T-helper 9 cell (primary cell): ENCODE measurements at places on chromosomes 1 and 21.
A peak's percentile ranks its signal among the peaks of the same experiment; 100 is the strongest.

- no peak for DNase-seq
Observed at GRCh38 chr1:184405094-184405800, 18.4 kb downstream of the C1orf21 start.

- DNase-seq = peak; percentile 83
Observed at GRCh38 chr1:20493839-20494608, 8.0 kb upstream of the CAMK2N1 start.

- no peak for DNase-seq
Observed at GRCh38 chr1:189939967-189940366, 537.7 kb downstream of the BRINP3 start.

DNA sequence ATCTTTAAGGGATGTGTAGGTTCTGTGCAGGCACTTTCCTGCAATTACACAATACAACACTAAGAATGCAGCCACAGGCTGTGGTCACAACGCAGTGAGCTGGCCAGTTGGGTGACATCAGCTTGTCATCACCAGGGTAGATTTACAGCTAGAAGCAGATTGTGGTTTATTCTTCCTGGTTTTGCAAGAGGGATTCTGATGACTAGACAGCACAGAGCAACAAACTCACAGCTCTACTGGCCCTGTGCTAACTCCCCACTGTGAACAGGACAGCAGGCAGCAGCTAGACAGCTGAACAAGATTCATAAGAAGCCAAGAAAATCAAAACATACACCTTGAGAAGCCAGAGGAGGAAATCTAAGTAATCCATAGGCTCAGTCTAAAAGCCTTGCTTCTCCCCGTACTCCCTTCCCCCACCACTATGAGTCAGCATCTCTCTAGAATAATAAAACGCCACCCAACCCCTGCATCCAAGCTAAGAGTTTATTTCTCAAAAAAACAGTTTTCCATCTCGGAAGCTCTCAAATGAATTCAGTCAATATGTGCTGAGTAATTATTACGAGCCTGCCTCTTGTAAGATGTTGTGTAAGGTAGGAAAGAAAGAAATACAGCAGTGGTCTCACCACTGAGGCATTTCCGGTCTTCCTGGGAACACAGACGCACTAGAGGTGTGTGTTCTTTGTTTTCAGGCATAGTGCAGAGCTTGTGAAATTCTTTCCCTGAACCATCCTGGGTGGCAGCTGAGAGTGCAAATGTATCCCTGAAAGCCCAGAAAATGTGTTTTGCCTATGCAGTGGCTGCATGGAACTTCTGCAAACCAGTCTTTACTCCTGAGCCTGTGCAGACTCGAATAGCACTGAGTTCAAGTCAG lies 162.8 kb downstream of the NTPCR start:
- DNase-seq = no peak

- DNase-seq = no peak
Observed at GRCh38 chr1:70583522-70583921, 172.5 kb downstream of the CTH start.

DNA sequence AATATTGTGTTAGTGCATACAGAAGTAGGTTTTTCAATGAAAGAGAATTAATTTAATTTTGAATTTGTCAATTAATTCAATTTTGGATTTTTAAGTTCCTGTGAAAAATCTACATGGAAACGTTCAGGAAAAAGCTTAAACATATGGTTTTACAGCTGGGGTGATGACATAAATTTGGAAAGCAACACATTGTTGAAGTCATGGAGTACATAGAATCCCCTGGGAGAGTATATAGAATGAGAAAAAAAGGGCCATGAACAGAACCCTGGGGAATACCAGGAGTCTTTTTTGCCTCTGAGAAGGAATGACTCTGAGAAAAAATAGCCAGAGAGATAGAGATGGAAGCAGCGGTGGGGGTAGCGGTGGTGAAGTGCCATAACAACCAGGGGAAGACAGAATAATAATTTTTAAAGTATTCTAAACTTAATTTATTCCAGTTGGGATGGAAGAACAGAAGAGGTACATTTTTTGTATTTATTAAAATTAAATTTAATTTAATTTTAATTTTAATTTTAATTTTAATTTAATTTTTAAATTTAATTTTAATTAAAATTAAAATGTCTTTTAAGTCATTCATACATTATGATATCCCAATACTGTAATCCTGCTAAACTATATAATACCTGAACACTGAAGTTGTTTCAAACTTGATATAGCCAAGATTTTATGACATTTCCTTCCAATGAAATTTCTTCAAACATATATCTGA lies 48.9 kb downstream of the NME7 start:
- DNase-seq = no peak

- DNase-seq = no peak
Observed at GRCh38 chr1:14786109-14786675, 187.7 kb downstream of the KAZN start.

GRCh38 chr1:165960136-165960535 lies 132.7 kb downstream of the UCK2 start:
- DNase-seq = no peak

DNA sequence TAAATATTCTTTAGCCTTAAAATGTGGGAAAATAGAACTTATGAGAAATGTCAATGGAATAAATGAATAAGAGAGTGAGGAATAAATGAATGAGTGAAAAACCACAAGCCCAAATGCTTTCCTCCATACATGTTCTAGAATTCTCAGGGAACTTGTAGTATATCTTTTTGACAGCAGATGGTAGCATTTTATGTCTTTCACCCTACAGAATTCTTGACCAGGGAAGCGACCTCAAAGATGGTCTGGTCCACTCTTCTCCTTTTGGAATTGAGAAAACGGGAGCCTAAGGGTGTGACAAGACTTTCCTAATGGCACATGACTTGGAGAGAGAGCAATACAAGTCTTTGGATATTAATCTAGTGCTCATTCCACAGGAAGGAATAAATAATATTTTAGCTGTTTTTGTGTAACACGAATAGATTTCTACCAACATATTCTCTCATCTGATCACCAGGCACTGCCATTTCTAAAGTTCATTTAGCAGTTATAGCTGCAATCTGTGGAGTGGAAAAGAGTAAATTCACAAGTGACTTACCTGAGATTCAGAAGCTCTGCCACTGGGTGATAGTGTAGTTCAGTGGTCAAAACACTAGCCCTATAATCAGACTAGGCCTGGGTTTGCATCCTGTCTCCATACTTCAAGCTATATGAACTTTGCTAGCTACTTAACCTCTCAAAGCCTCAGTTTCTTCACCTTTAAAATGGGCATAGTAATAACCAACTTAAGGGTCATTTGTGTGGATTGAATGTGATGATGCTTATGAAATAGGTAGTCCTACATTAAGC lies 15.0 kb upstream of the F5 start:
- DNase-seq = no peak

DNA sequence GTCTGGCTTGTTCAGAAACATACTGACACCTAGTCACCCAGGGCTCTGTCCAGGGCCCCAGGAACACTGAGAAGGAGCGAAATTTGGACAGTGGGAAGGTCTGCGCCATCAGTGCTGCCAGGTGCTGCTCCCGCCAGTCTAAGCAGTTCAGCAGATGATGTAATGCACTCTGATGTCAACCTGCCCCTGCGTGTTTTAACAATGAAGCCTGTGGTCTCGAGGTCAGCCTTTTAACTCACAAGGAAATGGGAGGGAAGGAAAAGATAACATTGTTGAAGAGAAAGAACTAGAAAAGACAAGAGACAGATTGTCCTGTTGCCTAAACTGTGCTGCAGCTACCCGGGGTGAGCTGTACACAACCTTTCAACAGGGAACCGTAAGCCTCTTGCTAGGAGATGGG lies 126.6 kb upstream of the IFFO2 start:
- no peak for DNase-seq

DNA sequence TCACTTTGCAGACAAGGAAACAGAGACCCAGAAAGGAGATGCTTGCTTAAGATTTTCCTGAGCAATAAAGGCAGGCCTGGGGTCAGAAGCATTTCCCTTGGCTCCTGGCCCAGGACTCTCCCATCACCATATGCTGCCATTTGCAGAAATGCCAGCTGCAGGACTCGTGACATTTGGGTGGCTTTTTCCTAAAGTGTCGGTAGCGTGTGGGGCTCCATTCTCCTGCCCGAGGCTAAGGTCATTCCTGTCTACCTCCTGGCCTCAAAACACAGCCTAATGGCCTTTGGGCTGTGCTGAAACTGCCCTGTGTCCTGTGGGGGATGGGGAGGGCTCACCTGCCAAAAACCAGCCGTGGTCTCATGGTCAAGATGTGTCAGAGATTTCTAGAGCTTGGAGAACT lies 216.1 kb upstream of the EDN2 start:
- DNase-seq = no peak

DNA sequence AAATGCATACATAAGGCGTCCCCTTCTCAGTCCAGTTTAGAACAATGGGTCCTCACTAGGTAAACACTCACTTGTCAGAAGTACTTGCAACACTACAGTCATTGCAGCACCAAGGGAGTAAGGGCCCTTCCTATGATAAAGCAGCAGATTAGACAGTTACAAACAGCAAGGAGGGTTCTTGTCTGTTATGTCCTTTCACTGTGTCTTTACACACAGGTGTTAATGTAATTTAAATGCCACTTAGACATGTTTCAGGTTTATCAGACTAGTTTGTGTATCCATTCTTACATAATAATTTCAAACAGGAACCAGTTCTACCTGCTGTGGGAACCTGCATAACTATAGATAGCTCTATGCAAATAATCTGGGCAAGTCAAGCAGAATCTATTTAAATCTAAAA lies 105.6 kb upstream of the USH2A start:
- DNase-seq = no peak

DNA sequence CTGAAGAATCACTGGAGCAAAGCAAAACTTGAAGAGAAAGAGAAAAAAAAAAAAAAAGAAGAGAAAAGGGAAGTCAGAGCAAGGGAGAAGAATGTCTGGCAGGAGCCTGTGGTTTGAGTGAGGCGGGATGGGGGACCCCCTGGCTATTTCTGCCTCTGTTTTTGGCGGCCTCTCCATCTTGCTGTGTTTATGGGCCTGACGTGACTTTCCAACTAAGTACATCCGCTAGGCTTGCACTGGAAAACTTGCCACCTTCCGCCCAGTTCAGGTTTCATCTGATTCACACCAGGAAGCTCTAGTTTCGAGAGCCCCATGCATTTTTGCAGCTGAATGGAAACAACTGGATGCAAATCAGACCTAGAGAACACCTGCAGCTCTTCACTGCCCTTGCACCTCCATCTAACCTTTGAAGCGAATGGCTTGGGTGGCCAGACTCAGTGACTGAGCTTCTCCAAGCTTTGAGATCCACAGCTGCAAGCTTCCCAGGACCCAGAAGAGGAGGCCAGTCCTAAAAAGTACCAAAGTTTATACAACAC lies 28.0 kb downstream of the TBX15 start:
- DNase-seq = no peak

DNA sequence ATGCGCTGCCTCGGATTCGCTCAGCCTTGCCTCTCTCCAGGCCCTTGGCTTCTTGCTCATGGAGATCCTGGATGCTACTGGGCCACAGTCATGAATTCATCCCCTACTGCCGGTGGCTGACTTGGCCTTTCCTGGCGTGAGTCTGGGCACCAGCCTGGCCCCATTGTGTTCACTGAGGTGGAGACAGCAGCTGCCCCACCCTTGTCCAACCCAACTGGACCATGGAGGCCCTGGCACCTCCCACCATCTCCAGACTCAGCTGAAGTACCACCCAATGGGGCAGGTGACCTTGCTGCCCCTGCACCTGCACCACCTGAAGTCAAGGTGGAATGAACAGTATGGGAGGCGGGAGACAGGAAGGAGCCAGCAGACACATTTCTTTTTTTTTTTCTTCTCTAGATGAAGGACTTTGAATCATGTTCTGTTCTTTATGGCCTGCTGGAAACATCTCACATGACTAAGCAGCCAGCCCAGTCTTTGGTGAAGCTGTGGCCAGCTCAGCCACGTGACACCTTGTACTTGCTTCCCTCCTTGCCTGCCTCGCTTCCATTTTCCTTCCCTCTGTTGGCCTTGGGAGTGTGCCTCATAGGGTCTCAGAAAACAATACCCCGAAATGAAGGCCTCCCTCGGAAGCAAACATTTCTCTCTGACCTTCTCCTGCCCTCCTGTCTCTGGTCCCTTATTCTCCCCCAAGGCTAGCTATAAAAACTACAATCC lies 3.8 kb upstream of the SLC30A2 start:
- DNase-seq = no peak

- no peak for DNase-seq
Observed at GRCh38 chr1:226021401-226021800, 22.3 kb upstream of the SDE2 start.

DNA sequence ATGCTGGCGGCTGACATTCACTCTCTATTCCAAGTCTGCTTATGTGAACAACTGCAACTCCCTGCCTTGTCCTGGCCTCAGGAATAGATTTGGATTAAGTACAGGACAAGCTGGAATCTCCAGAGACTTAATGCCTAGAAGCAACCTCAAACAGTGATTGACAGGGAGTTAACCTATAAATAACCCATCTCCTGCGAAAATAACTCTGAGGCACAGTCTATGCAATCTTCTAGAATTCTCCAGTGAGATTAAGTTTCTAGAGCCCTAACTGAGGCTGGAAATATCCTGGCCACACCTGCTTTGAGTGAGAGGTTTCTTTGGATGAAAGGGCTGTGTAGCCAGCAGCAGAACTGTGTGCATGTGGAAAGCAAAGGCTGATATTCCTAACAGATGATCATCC lies 25.3 kb upstream of the ATP1A1 start:
- no peak for DNase-seq

- DNase-seq = no peak
Observed at GRCh38 chr1:153803470-153804056, 28.4 kb downstream of the SLC27A3 start.

- DNase-seq = no peak
Observed at GRCh38 chr1:11487196-11487751, 8.3 kb downstream of the DISP3 start.

DNA sequence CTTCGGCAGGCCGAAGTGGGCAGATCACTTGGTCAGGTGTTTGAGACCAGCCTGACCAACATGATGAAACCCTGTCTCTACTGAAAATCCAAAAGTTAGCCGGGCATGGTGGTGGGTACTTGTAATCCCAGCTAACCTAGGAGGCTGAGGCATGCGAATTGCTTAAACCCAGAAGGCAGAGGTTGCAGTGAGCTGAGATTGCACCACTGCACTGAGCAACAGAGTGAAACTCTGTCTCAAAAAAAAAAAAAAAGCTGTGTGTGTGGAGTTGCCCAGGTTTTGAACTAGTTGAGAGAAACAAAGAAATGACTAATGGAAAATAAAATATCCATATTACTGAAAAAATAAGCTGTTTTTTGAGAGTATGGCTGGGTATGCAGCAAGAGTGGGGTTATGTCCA lies 100.2 kb downstream of the GTF2B start:
- DNase-seq = no peak

DNA sequence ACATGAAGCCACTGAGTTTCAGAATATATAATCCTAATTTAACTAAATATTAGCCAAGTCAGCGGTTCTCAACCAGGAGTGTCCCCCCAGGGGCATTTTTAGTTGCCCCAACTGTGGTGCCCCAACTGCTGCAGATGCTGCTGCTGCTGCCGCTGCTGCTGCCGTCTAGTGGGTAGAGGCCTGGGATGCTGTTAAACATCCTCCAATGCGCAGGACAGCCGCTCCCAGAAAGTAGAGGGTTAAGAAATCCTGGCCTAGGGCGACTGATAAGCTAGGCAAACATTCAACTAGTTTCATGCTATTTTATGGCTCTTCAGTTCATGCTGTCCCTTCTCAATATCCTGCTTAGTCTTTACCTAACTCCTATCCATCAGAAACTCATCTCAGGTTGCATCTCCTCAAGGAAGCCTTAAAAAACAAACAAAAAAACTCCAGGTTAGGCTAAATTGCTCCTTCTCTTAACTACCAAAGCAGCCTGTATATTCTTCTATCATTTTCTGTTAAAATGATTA lies 9.9 kb upstream of the DCAF6 start:
- DNase-seq = no peak
